RWPE2 (cell line): ENCODE measurements at places on chromosomes 3 and 15.
A peak's percentile ranks its signal among the peaks of the same experiment; 100 is the strongest.

- DNase-seq: no peak
Observed at GRCh38 chr15:57784081-57784511, 77.6 kb downstream of the POLR2M start.

DNA sequence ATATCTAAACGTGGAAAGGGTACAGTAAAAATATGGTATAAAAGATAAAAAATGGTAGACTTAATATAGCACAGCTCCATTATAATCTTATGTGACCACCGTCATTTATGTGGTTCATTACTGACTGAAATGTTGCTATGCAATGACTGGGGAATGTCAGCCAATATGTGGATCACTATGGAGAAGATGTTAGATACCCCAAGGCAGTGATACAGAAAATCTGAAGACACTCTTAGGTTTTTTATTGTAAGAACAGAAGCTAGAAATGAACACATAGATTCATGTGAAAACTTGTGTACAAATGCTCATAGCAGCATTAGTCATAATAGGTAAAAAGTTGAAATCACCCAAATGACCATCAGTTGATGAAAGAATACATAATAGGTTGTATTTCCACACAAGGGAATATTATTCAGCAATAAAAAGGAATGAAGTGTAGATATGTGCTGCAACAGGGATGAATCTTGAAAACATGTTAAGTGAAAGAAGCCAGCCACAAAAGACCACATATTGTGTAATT, 18.4 kb downstream of the MEF2A start:
- no peak for DNase-seq

- DNase-seq: no peak
Observed at GRCh38 chr3:66449411-66449974, 51.3 kb downstream of the LRIG1 start.

DNA sequence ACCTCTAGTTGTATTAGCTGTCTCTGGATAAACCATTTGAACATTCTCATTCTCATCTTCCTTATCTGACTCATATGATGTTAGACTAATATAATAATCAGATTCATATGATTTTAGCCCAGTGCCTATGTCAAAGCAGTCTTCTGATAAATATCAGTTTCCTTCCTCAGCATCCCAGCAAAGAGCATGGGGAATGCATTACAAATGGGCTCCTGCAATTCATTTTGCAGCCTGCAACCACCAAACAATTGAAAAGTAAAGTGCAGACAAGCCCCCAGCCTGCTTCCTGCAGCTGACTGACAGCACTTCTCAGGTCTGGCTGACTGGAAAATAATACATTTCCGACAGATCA, 78.2 kb upstream of the STAC start:
- DNase-seq: no peak

GRCh38 chr3:97971679-97972567, at the start of gene RIOX2:
Gene RIOX2 (minus strand): TSS chr3:97972431. CDS start chr3:97967593, 4,838 bp downstream.
- DNase-seq: peak; percentile 69

GRCh38 chr3:81872566-81872965, 111.1 kb upstream of the GBE1 start:
- DNase-seq: no peak

GRCh38 chr3:117443014-117443413, 733.4 kb downstream of the TUSC7 start:
- no peak for DNase-seq

GRCh38 chr15:74193299-74193718, 9.3 kb downstream of the STRA6 start:
- peak; percentile 83 for DNase-seq

DNA sequence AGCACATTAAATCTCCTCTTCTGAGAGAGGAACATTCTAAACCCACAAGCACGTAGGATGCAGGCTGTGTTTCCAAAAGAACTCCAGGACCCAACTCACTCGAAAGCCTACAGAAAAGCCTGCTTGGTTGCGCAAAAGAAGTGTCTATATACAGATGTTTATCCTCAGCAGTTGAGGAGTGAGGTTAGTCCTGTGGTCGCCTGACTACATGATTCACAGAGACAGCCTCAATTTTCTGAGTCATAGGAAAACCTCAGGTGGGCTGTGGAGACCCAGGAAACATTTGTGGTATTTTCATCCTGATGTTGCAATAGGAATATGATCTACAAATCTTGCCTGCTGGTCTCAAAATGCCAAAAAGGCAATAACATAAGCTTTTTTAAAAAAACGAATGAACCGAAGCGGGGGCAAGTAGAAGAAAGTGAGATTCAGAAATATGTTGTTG, 183.8 kb upstream of the THRB start:
- DNase-seq: peak; percentile 69

GRCh38 chr3:125150525-125151441, 61.8 kb downstream of the SLC12A8 start:
- DNase-seq: no peak
